Stimulated activated CD4-positive, alpha-beta T cell treated with anti-CD3 and anti-CD28 coated beads, TNF-alpha, amount 100 ng/mL, for 4 hours (primary cell): ENCODE measurements at places on chromosomes 7 and 10.

GRCh38 chr7:95622001-95622549 lies 25.8 kb upstream of the PDK4 start:
- no peak for DNase-seq

- no peak for DNase-seq
Measured at GRCh38 chr7:76430836-76431235, 6.1 kb downstream of the ZP3 start.

DNA sequence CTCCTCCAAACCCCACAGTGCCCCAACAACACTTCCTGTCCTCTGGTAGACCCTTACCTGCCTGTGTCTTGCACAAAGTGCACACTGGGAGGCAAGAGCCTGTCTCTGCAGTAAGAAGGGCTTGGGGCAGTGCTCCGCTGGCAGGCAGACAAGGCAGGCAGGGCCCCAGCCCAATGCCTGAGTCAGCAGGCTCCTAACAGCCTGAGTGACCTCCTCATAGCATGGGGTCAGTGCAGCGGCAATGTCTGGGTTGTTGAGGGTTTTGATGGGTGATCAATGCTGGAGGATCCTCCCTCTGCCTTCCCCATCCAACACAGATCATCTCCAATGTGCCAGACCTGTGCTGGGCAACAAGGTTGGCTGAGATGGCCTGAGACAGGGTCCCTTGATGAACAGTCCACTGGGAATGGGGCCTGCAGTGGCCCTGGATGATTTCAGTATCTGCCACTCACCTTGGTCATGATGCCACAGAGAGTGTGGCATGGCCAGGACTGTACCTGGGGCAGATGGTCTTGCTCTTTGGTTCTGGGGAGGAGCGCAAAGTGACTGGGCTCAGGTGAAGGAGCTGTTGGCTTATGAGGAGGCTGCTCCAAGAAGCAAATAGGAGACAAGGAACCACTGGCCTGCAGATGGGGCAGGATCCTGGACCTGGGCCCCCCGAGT lies 55.6 kb upstream of the CAMK2B start:
- DNase-seq: no peak

DNA sequence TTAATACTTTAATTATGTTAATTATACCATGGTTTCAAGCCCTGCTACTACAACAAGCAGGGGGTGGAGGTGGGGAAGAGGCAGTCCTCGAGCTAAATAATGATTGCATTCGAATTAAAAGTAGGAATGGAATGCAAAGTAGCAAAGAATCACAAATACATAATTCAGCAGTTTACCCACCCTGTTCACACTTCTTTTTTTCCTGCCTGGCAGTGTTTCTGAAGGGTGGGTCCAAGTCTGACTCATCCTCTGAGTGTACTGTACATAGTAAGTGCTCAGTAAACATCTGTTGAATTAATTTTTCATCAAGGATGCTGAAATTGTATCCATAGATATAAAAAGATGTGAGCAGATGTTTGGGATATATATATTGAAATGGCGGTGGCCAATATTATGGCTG lies 778.8 kb downstream of the LRMDA start:
- no peak for DNase-seq

DNA sequence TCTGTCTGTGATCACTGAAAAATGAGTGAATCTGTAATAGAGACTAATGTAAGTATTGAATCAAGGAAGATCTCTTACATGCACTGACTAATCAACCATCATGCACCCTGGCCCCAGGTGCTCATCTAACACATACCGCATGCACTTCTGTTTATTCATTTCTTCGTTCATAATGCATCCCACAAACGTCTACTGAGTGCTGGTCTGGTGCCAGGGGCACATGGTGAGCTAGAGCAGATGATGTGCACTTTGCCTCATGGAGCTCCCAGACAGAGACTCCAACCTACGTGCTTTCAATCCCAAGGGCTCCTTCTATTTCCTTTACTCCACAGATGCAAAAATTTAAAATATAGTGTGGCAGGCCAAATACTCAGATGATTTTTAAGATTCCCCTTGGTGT lies 10.7 kb downstream of the C10orf90 start:
- DNase-seq: no peak

DNA sequence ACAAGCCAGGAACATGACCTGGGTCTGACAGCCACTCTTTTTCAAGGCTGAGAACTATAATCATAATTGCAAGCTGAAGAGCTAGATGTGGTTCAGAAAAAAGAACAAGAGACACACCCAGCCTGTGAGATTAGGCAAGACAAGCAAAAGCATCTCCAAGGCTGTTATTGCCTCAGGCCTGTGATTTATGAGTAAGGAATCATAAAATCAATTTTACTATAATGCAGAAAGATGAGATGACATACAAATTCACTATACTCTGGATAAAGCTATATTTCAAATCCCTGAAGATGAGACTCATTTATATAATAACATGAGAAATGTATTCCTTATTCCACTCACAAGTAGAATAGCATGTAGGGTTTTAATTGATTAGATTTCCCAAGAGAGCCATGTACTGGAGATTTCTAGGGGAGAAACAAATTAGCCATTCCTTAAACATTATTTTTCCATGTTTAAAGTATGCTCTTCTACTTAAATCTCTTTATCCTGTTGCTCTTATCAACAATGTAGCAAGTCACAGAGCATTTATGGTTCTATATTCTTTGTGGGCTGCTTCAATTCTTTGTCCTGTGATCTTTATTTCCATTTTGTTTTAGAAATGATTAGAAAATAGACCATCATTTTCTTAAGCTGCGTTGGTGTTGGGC lies 47.4 kb downstream of the FHIP2A start:
- no peak for DNase-seq

DNA sequence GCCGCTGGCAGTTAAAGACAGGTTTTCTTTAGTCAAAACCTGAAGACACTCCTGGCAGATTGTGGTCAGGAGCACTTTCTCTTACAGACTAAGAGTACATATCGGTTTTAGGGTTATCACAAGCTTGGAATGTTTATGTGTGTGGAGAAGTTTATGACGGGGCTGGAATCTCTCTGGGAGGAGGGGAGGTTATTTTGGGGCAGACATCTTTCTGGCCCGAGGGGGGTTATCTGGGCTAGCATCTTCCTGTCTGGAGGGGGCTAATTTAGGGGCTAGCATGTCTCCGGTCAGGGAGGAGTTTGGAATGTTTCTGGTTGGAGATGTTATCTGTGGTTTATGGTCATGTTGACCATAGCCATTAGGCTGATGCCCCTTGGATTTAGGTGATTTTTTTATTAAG lies 141.2 kb upstream of the KIF5B start:
- no peak for DNase-seq
